ENCODE measurements at places on chromosomes 16 and 17. TPM values are rescaled to one million over a fixed set of nuclear protein-coding genes. Genes with fewer than 3 reads are reported as not detected.
A peak's percentile ranks its signal among the peaks of the same experiment; 100 is the strongest.

The ZNF821 gene
- polyA plus RNA-seq, result 10.4 TPM

The C16orf90 gene
- not detected for polyA plus RNA-seq

DNA sequence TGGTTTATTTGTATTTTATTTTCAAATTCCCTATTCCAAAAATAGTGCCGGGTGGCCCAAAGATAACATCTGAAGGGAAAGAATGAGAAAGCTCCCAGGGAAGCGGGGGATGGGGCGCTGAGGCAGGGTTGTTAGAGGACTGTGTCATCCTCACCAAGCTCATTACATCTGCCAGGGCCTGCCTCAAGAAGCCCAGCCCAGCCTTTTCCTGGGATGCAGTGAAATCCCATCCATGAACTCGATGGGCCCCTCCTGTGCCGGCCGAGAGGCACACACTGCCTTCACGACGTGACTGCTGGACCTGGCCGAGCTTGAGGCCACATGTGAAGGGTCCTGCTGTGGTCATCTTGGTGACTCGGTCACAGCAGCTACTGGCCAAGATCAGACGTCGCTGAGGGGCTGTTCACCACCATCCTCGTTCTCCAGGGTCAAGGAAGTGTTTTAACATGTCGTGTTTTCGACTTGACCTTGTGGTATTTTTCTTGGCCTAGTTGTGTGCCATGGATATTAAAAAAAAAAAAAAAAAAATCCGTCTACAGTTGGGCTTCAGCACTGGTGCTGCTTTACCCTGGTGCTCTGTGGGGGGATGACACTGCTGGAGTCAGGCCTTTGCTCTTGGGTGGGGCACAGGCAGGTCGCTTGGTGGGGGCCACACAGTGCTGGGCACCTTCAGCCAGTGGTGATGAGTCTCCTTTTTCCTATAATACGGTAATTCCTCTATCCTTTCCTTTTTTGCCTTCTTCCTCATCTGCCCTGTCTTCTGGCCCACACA, 4.9 kb downstream of the TIMM22 start:
- no peak for DNase-seq

DNA sequence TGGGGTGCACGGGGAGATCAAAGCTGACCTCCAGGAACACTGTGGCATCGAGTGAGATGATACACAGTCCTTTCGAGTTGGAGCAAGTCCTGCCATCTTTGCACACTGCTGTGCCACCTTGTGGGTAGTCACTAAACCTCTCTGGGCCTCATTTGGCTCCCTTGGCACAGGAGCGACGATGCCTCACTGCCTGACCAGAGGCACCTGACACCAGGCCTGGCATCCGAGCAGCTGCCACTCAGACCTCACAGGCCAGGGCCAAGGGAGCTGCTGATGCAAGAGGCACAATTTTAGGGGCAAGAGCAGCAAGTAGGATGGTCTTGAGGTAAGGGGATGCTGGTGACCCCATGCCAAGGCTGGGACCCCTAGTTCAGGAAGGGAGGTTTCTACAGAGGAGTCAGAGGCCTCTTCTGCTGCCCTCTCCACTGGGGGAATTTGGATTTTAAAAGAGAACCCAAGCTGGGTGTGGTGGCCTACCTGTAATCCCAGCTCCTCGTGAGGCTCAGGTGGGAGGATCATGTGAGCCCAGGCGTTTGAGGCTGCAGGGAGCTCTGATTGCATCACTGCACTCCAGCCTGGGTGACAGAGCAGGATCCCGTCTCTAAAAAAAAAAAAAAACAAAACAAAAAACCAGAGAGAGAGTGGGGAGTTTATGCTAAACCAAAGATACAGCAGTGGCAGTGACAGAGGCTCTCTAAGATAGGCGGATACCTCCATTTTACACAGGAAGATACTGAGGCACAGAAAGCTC, 6.7 kb upstream of the ADGRG1 start:
- DNase-seq, result no peak

DNA sequence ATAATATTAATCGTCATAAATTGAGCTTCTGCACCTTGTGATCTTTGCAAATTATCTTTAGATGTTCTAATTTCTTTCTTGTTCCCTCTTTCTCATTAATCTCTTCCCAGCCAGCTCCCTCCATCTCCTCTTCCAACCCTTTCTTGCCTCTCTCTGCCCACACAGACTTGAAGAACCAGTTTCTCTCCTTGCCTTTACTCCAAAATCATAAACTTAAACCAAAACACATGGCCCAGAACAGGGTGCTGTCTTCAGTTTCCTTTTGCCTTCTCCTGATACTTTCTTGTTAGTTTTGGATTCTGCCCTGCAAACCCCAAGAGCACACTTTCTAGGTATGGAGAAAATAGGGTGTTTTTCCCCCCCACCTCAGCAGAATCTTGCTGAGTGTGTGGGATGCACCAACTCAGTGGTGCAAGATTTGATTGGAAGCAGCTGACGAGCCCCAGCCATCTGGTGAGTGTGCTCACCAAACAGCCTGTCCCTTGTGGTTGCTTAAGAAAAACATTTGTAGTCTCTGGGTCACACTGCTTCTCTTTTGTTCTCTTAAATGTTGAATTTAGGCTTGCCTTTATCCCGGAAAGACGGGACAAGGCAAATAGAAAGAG, 175.8 kb upstream of the MAF start:
- no peak for DNase-seq

GRCh38 chr17:68290955-68291835, at the start of the genes ARSG and SLC16A6:
ARSG (plus strand) TSS chr17:68291495; CDS start chr17:68307494, 15,999 bp downstream.
SLC16A6 (minus strand) TSS chr17:68291127; CDS start chr17:68278320, 12,807 bp downstream.
- peak; percentile 72 for DNase-seq

- no peak for DNase-seq
These were observed 32.5 kb downstream of the UBE2O start for GRCh38 chr17:76420356-76421043.

Measured in hindlimb muscle (tissue), 1 donor.